NCI-H69 (cell line): ENCODE measurements at places on chromosomes 5 and 9.

GRCh38 chr9:104028827-104029226 is 65.3 kb upstream of the SMC2 start:
- DNase-seq, result no peak

- DNase-seq, result peak; percentile 68
Measured at GRCh38 chr9:77038281-77039036, 19.0 kb downstream of the FOXB2 start.

- DNase-seq, result no peak
Measured at GRCh38 chr5:171533153-171533552, 113.7 kb downstream of the FGF18 start.

- DNase-seq, result peak; percentile 83
Measured at GRCh38 chr5:174535669-174536068, 188.7 kb upstream of the MSX2 start.

DNA sequence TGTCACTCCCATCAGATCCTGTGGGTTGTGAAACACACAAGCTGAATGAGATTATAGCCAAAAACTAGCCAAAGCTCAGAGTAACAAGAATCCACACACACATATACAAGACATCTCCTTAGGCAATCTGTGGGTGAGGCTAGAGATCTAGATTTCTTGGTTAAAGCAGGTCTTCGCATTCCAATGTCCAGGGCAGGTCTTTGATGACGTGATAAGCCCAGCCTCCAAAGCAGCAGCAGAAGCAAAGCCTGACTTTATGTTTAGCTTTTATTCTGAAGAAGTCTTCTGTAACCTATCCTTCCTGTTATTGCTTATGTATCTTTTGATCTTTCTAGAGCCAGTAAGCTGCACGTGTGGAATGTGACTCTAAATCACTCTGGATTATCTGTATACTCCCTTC is 199.1 kb upstream of the SLC30A5 start:
- DNase-seq, result no peak

DNA sequence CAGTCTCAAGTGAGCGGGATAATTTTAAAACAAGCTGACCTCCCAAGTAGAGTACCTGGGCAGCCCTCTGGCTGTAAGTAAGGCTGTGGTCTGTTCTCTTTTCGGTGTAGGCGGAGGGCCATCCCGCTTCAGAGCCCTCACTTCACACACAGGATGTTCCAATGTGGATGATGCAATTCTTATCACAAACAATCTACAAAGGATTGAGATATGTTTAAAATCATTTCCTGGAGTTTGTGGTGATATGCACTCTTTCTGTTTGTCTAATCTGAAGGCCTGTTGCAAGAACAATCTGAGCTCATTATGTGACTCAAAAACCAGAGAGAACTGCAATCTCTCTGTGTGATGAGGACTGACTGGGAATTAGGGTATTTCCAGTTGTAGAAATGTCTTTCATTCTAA is 42.5 kb downstream of the ITGA2 start:
- peak; percentile 30 for DNase-seq

GRCh38 chr5:108003178-108003577 is 332.4 kb upstream of the EFNA5 start:
- peak; percentile 51 for DNase-seq

DNA sequence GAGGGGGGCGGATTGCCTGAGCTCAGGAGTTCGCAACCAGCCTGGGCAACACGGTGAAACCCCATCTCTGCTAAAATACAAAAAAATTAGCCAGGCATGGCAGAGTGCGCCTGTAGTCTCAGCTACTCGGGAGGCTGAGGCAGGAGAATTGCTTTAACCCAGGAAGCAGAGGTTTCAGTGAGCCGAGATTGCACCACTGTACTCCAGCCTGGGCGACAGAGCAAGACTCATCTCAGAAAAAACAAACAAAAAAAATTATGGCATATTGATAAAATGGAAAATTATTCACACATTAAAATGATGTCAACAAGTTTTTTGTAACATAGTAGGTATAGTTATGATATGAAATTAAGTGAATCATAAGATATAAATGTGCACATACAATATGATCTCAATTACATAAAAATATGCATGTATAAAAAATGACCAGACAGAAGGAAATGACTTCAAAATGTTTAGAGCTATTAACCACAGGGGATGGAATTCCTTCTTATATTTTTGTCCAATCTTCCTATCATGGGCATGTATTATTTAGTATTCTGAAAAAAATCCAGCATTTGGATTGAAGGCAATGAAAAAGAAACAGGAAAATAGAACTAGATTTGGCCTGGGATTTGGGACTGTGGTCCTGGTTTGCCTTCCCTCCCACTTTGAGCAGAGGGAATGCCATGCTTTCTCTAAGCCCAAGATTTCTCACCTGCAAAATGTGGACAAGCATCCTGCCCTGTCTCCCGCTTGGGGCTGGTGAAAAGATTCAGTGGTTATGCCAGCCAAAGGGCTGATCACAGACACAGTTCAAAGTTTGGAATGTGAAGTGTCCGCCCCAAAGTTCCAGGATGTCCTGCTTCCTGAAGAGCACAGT is 19.5 kb downstream of the SPAAR start:
- no peak for DNase-seq

DNA sequence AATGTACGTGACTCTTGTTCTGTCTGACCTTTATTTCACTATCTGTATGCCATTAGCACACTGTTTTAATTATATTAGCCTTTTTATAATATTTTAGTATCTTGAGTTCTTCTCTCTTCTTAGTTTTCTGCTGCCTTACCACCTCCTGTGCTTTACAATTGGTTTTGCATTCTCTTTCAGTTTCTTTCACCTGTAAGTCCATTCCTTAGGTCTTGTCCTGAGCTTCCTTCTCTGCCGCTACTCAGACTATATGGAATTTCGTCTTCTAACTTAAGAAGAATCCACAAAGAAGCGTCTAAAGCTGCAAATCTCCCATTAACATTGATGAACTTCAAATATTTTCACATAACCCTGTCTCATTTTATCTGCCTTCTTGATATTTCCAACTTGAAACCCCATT is 642.9 kb downstream of the MAT2B start:
- no peak for DNase-seq
